ENCODE measurements at places on chromosomes 13 and 19.

DNA sequence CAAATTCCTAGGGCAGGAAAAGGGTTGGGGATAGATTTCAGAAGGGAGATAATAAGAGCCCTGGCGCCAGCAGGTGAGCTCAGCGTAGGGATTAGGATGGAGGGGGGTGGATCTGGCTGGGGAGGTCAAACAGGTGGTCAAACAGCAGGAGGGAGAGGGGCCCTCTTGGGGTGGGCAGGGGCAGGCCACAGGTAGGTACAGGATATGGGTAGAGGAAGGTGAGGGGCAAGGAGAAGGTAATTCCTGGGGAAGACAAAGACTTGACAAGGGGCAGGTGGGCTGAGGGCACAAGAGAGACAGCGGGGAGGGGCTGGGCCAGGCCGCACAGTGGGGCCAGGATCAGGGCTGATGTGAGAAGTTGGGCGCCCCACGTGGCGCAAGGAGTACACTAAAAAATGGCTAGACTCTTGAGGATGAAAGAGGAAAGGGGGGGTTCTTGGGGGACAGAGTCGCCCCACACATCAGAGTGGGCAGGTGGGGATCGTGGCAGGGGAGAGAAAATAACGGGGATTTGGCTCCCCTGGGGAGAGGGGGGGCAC is 713 bp downstream of the KRI1 start:
- DNase-seq, result no peak

- DNase-seq, result no peak
Measured at GRCh38 chr13:78630511-78630910, 27.2 kb upstream of the POU4F1 start.

DNA sequence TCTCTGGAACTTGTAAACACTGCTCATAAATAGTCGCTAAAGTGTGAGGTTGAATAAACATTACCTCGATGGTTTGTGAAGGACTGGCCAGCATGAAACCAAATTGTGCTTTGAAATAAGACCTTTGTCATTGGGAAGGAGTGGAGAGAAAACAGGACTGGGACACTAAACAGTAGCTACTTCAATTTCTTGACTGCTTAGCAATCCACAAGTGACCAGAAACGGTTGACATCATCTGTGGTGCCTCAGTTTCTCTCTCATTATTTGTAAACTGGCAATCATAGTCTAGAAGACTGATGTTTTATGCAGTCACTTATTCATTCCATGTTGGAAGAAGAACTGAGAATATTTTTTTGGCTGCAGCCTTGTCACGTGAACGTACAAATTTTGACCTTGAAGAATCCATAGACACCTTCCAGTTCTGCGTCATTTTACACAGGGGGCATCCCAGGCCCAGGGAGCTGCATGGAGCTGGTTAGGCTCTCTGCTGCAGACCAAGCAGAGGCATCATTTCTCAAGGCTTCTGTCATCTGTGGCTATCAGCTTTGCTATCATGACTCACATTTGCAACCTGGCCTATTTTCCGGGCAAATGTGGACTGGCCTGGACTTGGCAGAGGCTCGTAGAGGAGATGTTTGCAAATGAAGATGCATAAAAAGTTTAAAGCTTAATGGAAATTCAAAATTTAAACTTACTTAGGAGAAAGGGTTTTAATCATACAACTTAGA is 391.8 kb downstream of the FGF9 start:
- no peak for DNase-seq

GRCh38 chr13:52899206-52899605 is 50.8 kb upstream of the PCDH8 start:
- DNase-seq, result no peak

DNA sequence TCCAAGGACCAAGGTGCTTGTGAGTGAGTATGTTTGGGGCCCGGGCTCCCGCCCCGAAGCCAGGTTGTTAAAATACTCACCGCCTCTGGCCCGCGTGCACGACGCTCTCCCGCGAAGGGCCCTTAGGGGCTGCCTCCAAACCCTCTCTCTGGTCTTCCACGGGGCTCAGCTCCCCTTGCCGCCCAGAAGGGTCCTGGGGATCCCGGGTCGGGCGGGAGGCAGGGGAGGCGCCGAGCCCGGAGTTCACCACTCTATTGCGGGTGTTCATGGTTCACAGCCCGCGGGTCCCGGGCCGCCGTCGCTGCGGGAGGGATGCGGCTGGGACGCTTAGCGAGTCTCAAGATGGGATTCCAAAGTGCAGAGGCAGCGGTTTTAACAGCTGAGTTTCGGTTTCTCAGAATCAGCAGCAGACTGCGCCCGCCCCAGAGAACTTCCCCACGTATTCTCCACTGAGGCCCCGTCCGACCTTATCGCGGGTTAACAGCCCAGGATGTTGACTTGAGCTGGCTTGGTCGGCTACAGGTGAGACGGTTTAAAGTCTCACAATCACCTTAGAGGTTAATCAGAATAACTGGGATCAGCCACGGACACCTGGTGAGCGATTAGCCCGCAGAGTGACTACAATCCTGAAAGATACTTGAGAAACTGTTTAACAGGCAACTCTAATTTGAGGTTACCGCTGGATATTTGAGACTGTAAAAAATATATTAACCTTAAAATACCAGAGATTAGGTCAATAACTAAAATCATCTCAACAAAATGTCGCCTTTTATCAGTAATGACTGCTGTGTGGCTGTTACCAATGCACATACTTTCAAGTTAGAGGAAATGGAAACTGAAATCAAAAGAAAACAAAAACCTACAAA is at the start of gene EPSTI1:
EPSTI1 (minus strand) TSS at position 344 of the 866 bp plus-strand sequence; CDS start at position 268, 76 bp downstream.
- DNase-seq, result peak; percentile 41

DNA sequence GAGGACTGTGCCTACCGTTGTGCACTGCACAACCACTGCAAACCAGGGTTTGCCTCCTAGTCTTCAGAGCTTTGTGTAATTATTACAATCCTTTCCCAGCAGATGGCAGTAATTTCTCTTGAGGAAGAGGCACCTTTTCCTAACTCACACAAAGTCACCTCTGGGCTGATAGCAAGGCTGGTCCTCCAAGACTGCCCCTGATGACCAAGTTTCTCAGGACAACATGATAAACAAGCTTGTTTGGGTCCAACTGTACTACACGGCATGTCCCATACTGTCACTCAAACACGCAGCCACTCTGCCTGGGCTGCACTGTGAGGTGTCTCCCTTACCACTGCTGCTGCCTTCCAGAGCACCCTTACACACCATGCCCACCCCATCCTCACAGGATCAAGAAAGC is 39.3 kb downstream of the RFXAP start:
- peak; percentile 40 for DNase-seq

DNA sequence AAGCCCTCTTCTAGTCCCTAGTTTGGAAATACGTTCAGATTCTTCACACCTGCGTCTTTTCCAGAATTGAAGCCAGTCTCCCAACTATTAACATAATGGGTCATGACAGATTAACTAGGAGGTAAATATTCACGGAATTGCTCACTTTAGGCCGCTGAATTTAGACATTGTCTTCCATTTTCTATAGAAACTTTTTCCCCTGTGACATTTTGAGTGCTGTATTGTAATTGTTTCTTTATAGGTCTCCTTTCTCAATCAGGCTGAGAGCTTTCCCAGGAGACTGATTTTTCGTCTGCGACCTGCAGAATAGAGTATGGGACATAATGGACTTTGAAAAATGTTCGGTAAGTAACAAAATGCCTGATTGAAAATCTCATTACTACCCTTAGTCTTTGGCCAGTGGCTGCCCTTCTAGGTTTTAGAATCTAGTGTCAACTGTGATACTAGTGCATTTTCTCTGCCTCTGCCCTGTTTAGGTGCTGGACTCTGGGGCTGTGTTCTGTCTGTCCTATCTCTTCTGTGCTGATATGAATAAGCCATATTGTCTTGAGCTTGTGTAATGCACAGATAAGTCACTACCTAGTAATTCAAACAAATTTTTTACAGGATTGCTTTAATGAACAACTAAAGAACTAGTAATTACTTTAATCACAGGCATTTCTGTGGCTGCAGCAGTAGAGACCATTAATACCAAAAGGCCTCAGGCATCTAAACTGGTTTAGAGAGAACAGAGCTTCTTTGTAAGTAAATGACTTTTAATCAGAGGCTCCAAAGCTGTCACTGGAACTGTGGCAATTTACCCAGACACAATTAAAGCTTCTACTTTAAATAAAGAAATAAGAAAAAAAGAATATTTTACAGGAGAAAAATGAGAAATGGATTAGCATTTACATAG is 122.4 kb upstream of the FREM2 start:
- no peak for DNase-seq

GRCh38 chr13:101016475-101016874 is 341.9 kb upstream of the TMTC4 start:
- no peak for DNase-seq

DNA sequence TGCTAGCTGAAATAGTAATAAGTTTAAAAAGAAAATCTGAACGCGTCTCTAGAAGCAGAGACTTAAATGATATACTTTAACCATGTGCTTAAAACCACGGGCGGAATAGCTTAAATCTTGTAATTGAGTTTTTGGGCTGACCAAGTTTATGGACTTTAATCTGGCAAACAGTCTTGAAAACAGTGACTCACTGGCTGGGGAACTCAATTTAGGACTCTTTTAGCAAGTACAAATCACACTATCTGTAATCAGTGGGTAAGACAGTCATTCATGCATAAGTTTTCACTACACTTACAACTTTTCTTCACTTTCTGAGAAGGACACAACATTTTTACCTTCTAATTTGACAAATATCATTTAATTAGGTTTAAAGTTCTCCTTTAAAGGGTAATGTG is 26.8 kb downstream of the ZNF627 start:
- peak; percentile 24 for DNase-seq

DNA sequence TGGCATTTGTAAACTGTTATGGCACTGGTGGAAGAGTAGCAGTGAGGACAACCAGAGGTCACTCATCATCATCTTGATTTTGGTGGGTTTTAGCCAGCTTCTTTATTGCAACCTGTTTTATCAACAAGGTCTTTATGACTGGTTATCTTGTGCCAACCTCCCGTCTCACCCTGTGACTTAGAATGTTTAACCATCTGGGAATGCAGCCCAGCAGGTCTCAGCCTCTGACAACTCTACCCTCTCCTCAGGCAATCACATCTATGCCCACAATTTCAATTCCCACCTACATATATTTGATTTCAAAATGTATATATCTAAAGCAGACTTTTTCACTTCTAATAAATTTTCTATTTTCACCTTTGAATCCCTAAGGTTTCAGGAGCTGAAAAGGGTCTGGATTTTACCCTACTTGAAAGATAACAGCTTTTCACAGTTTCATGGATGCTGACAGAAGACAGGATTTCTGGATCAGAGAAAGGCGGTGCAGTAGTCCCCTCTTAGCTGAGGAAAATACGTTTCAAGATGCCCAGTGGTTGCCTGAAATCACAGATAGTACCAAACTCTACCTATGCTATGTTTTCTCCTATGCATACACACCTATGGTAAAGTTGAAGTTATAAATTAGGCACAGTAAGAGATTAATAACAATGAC is 1171.8 kb downstream of the DIAPH3 start:
- no peak for DNase-seq

DNA sequence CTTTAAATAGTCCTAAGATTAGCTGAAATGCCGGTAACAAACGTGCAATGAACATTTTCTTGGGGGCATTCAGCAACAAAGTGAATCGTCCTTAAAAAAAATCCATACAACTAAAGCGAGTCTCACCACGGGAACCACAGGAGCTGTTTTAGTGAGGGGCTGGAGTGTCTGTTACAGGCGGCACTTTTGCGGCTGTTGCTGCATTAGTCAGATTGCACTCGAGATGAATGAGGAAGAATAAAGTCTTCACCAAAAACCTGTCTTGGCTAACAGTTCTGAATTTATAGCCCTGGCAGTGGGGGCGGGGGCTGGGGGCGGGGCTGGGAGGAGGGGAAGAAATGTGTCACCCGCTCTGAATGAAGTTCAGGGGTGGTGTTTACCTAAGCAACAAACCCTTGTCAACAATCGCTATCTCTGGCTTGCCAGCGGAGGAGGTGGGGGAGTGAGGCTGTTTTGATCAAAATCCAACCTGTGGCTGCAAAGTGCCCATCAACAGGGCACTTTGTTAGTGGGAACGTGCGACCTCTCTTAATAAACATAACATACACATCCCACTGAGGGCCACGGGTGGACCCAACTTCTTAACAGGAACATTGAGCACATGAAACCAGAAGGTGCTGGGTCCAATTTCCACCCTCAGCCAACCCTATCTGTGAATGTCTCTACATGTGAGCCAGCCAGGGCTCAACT is 44.5 kb downstream of the RFX2 start:
- no peak for DNase-seq

- DNase-seq, result no peak
Measured at GRCh38 chr13:41945926-41946325, 15.0 kb downstream of the VWA8 start.

GRCh38 chr13:110444226-110444653 is 117.3 kb downstream of the RAB20 start:
- no peak for DNase-seq

DNA sequence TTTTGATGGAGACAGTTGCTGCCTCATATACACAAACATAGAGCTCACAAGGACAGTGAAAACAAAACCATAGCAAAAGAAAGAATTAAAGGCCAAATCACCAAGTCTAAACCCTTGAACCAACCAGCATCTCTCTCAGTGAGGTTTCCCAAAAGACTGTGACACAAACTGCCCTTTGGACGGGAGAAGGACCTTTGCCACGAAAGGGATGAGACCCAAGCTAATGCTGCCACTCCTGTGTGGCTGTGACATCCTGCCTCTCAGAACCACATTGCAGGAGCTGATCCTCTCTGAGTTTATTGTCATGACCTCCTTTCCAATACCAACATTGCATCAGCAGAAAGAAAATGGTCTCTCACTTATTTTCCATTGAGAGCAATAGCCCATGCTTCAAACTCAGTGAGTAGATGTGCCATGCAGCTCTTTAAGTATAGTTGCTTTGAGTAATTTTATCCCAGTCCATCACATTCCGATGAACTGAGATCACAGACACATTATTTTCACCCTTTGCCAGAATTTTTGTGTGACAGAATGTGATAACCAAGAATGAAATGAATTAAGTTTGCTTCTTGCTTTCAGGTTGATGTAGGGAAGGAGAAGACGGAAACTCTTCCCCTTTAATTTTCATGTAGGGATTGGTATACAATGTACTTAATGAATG is 133.5 kb upstream of the IRS2 start:
- no peak for DNase-seq

- DNase-seq, result no peak
Measured at GRCh38 chr19:55520691-55521292, 16.1 kb downstream of the SBK2 start.

GRCh38 chr19:42270346-42271044 is 1.4 kb downstream of the CIC start:
- no peak for DNase-seq

DNA sequence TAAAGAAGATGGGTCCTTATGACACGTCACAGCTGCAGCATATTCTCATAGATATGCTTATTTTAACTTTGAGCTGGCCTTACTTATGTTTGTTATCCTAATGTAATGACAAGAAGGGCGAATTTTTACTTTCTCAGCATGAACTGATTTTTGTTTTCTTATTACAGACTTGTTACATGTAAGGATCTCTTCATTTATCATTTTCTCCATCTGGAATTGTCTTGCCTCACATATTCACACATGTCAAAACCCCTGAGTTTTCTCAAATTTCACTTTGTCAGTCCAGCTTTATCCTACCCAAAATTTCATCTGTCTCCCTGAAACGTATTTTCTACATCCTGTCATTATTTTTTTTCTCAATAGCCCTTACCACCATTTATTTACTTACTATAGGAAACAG is 1774.0 kb upstream of the PRR20A start:
- DNase-seq, result no peak

All from astrocyte of the cerebellum (primary cell).